ENCODE measurements at places on chromosomes 1 and 21.

GRCh38 chr1:3703786-3704371 is 48.4 kb upstream of the CCDC27 start:
- DNase-seq, result no peak

DNA sequence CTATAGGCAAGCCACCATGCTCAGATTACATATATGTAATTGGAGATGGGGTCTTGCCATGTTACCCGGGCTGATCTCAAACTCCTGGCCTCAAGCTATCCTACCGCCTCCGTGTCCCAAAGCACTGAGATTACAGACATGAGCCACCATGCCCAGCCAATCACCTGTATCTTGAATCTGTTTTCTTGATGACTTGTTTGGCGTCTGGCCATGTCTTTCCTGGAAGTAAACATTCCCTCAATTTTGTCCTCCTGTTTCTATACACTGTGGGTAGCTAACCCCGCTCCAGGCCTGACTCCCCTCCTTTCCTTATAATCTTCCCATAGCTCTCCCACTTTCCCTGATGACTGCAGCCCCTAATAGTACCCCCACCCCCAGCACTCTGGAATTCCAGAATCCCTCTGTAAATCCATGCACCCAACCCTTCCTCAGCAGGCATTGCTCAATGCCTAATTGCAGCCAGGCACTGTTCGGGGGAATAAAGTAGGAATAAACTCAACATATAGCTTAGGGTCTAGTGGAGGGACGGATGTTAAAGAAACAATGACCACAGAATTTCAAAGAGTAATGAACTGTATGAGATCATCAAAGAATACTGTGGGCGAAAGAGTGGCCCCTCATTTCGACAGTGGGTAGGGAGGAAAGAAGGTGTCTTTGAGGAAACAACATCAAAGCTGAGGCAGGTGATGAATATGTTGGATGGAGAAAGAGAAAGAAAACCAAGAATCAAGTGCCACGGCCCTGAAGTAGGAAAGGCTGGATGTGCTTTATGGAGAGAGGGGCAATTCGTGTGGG is 161.5 kb downstream of the ADSS2 start:
- no peak for DNase-seq

GRCh38 chr1:25971811-25972180 is 26.1 kb downstream of the PAFAH2 start:
- DNase-seq, result no peak

DNA sequence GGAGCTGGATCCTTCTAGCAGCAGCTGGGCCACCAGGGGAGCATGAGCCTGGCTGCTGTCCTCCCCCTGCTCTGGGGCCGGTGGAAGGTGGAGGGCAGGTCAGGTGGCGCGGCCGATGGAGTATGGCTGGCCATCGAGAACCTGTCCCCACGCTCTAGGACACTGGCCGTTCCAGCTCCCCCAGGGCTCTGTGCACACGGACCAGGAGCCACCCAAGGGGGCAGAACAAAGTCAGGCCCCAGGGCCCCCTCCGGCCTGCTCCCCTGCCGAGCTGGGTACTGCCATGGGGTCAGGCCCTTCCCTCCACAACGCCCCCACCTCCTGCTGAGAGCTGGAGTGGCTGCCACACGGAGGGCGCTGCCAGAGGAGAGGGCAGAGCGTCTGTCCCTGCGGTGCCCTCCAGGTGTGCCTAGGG is 4.5 kb upstream of the PLCH2 start:
- DNase-seq, result no peak

GRCh38 chr1:66035616-66036245 is 243.0 kb downstream of the PDE4B start:
- DNase-seq, result no peak

DNA sequence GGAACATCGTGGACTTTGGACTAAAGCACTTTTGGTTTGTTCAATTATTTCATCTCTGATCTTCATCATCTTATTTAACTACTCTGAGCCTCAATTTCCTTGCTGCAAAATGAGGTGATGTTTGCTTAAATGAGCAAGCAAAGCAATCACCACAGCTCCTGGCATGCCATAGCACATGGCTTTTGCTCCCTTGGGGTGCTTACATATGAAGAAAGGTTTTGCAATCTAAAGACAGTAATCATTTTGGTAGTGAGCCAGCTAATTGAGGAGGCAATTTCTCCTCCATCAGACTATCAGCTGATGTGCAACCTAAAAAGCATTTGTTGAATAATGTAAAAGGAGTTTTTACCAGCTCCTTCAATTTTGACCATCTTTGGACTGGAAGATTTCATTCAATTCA is 68.8 kb upstream of the KCNJ15 start:
- DNase-seq, result no peak

GRCh38 chr1:212518188-212519054 is 85.7 kb downstream of the NENF start:
- DNase-seq, result no peak

DNA sequence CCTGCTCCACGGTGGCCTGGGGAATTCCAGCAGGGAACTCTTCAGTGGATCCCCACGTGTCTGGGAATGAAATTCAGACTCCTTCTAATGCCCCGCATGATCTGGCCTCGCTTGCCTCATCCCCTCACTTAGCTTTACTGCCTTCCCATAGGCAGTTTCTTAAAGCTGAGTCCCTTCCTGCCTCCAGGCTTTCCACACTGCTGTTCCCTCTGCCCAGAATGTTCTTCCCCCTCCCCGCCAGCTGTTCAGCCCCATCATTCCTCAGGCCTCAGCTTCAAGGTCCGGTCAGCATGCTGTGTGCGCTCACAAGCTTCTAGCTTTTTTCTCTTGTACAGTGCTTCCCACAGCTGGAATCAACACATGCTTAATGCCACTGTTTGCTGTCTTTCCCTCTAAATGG is 54.9 kb upstream of the WASF2 start:
- DNase-seq, result no peak

- DNase-seq, result peak; percentile 43
Measured at GRCh38 chr21:45074048-45074817, at the start of gene ADARB1. TSS of gene ADARB1 (plus strand) at chr21:45074580. CDS start at chr21:45171657, 97,077 bp downstream.

DNA sequence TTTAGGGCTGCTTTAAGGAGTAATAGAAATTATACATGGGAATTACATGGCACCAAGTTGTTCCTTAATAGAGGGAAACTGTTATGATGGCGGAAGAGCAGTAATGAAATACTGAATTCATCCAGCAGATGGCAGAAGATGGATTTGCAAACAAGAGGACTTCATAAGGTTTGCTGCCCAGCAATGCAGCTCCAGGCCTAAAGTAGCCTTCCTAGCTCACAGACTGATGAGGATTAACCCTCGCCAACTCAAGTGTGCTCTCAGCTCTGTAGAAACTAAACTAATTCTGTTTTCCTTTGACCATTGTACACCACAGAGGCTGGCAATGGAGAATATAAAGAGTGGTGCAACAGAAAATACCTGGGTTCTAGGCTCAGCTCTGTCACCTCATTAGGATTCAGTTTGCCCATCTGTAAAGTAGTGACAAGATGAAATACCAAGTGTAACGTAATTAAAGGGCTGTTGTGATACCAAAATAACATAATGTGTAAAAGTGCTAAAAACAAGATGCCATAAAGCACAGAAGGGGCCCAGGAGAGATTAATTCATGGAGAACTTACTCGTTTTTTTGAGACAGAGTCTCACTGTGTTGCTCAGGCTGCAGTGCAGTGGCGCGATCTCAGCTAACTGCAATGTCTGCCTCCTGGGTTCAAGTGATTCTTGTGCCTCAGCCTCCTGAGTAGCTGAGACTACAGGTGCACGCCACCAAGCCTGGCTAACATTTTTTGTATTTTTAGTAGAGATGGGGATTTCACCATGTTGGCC is 102.4 kb upstream of the SERBP1 start:
- no peak for DNase-seq

DNA sequence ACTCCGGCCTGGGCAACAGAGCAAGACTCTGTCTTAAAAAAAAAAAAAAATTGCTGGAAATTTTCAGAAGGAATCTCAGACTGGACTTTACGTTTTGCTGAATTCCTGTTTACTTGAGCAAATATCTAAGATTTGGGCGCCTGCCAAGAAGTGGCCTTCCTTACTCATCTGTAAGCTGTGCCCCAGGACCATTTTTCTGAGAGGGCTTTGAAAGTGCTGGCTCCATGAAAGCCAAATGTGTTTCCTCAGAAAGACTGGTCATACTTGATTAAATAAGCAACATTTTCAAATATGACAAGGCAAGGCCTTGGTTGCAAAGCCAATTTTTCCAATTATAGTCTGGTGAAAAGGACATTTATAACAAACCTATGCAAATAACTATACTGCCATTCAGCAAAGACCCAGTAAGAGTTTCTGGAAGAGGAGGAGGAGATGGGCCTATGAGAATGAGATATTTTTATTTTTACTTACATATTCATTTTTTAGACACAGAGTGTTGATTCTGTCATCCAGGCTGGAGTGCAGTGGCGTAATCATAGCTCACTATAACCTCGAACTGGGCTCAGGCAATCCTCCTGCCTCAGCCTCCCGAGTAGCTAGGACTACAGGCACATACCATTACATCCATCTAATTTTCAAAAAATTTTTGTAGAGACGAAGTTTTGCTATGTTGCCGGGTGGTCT is 56.3 kb upstream of the HTR1D start:
- DNase-seq, result no peak

DNA sequence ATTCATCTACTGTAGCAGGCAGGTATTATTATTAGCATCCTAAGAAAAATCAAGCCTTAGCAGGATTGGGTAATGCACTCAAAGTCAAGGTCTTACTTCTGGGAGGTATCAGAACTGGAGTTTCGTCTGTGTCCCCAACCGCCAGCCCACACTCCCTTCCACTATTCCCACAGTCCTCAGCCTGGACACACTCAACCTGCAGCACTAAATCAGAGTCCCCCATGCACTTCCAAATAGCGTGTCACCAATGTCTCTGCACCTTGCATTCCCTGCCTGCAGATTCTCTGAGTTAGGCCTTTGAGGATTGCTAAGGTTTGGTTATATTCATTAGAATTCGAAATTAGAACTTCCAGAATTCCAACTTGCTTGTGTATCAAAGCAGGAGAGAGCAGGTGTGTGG is 3.9 kb downstream of the LYPD8 start:
- DNase-seq, result no peak

DNA sequence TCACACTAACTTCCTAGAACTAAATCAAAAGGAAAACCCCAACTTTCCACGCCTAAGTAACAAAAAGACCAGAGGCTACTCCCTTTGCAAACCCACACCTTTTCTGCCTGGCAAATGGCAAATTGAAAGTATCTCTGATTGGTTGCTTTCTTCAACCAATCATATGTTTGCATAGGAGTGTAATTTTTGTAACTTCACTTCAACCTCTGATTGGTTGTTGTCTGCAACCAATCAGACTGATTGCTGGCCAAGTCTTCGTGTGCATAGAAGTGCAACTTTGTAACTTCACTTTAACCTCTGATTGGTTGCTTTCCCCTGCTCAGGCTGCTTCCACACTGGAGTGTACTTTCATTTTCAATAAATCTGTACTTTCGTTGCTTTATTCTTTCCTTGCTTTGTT is 36.9 kb upstream of the PADI2 start:
- no peak for DNase-seq

- DNase-seq, result no peak
Measured at GRCh38 chr1:94382201-94382600, 36.0 kb upstream of the ABCD3 start.

DNA sequence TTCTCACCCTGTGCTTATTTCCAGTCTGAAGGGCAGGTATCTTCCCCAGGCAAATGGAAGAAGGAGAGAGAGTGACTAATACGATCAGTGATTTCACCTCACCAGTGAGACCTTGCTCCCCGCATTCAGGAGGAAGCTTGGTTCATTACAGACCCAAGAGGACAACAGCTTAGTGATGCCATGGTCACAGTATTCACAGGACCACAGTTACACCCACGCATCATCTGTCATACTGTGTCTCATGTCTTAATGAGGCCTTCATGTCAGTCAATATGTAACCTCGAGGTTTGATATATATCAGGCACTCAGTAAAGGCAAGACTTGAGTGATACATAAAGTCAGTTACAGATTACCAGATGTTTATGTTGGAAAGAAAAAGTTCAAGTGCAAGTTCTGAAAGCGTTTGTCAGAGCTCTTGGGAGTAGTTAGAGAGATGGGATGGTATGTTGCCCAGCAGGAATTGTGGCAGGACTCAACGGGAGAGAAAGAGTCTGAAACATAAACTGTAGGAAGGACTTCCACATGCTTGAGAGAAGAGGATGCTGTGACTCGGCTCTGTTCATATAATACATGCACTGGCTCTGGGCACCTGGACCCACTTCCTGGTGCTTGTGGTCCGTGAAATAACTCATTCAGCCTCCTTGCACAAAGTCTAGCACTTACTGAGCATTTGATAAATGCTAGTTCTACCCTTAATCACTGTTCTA is 33.3 kb downstream of the GNPAT start:
- no peak for DNase-seq

DNA sequence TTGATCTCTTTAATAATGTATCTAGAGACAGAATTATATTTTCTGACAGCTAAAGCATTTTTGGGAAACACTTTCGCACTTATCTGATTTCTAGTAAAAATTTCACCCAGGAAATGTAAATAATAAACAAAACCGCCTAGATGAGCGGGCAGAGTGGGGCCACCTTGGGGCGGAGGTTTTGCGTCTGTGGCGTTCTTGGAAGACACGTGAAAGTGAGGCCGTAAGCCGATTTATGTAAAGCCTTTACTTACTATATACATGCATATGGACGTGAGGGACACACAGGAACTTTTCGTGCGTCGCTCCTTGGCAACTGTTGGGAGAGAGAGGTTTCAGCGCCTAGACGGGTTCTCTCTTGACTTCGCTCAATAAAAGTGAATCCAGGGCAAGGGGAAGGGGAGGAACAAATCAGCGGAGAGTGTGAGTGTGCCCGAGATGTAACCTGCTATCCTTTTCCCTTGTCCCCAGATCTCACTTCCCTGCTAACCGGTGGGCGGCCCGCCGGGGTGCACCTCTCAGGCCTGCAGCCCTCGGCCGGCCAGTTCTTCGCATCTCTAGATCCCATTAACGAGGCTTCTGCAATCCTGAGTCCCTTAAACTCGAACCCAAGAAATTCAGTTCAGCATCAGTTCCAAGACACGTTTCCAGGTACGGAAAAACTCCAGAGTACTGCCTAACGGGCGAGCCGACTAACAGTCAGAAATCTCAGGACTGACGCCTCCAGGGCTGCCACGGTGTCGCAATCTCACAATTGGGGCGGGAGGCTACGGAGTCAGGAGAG is 1.7 kb downstream of the HLX start:
- DNase-seq, result no peak

DNA sequence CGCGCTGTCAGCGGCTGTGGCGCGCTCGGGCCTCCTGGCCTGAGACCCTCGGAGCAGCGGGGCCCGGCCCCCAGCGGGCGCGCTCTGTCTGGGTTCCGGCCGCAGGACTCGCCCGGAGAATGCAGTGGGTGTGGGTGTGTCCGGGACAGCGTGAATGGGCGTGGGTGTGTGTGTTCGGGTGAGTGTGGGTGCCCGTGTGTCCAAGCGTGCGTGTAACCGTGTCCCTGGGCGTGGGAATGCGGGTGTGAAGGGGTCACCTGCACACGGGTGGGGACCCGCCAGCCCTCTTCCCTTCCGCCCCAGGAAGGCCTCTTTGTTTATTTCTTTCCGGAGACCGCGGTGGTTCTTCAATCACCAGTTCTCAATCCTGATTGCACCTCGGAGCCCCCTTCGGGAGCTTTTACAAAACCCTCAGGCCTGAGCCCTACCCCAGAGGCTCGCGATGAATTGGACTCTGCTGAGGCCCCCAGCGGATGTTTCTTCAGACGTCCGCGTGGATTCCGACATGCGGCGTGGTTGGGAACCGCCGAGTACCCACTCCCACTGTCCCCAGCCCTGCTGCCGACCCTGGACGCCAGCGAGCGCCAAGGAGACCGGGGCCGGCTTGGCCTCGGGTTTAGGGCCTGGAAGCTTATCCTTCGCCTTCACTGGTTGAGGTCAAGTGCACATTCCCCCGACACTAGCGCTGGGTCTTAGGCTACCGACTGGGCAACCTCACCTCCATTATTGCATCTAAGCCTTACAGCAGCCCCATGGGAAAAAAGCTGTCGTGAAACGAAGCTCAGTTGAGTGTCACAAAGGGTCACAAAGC is 19.3 kb downstream of the SERTAD4 start:
- DNase-seq, result no peak
